Activated CD4-positive, alpha-beta T cell treated with anti-CD3 and anti-CD28 coated beads, Interleukin-2, amount 10 ng/mL, durations not matched to agents 7 days and 5 days (primary cell): ENCODE measurements at places on chromosomes 11 and 22. TPM values are rescaled to one million over a fixed set of nuclear protein-coding genes. Genes with fewer than 3 reads are reported as not detected.

Gene FLRT1
- not detected for total RNA-seq

Gene VPREB1
- not detected for total RNA-seq

Gene OR5M10
- not detected for total RNA-seq

Gene TAF10
- total RNA-seq, result 138 TPM

DNA sequence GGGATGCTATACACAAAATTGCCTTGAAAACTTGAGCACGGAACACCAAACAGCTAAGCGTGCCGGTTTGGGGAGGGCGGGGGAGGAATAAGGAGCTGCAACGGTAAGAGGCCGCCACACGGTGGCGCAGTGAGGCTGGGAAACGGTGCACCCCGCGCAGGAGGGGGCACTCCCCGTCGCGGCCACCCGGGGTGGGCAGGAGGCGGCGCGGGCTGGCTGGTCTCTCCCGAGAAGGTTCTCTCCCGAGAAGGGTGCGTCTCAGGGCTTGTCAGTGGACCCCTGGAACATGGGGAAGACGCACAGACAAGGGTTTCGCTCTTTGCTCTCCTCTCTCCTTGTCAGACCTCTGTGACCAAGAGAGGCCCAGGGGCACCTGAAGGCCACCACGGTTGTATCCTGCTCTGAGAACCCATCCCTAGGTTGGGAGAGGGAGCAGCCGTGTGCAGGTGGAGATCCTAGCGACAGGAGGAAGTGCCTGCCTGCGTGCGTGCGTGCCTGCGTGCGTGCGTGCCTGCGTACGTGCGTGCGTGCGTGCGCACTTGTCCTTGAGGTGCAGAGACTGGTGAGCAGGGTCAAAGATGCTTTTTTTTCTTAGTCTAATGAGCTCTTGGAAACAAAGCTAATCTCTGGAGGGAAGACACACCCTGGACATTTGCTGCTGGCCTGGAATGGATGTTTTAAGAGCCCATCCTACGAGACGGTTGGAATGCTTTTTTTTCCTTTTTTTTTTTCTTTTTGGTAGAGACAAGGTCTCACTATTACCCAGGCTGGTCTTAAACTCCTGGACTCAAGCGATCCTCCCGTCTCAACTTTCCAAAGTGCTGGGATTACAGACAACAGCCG is 18.1 kb upstream of the JAM3 start:
- H3K27ac ChIP-seq, result no peak overlapping the region
- peak; percentile 77 for DNase-seq
- H3K36me3 ChIP-seq, result no peaks in the 10 kb centered on the region

GRCh38 chr11:2094354-2095197 is 44.6 kb downstream of the IGF2 start:
- no peaks in the 10 kb centered on the region for H3K36me3 ChIP-seq
- no peak overlapping the region for H3K27ac ChIP-seq
- H3K4me1 ChIP-seq, result peaks cover 7% of the 10 kb centered on the region

GRCh38 chr11:2827256-2827655 is 58.3 kb downstream of the CDKN1C start:
- H3K4me1 ChIP-seq, result no peaks in the 10 kb centered on the region
- H3K4me3 ChIP-seq, result no peak overlapping the region
- peaks cover 14% of the 10 kb centered on the region for H3K36me3 ChIP-seq
- no peak overlapping the region for H3K27ac ChIP-seq

DNA sequence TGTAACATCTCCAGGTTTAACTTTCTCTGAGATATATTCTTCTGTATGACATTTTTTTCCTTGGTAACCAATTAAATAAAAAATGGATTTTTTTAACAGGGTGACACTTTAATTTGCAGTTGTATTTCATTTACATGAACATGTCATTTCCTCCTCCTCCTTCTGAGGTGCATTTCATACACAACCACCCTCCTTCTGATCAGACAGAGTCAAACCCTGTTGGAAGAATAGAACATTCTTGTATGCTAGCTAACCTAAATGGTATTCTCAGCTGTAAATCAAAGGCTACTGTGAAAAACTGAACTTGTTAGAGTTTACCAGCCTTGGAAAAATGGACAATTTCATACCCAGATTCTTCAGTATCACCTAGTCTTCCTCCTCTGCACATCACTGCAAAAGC is 52.7 kb upstream of the CHRM4 start:
- H3K4me1 ChIP-seq, result peaks cover 12% of the 10 kb centered on the region
- H3K27me3 ChIP-seq, result no peaks in the 10 kb centered on the region
- DNase-seq, result no peak
- no peak overlapping the region for H3K4me3 ChIP-seq
- H3K27ac ChIP-seq, result no peak overlapping the region
- H3K36me3 ChIP-seq, result peaks cover 19% of the 10 kb centered on the region

GRCh38 chr11:19558189-19558986 is 154.2 kb upstream of the NAV2 start:
- no peaks in the 10 kb centered on the region for H3K4me1 ChIP-seq
- H3K27ac ChIP-seq, result no peak overlapping the region
- no peak overlapping the region for H3K4me3 ChIP-seq
- peaks cover 3% of the 10 kb centered on the region for H3K27me3 ChIP-seq

- H3K4me1 ChIP-seq, result peaks cover 8% of the 10 kb centered on the region
- no peaks in the 10 kb centered on the region for H3K36me3 ChIP-seq
- H3K27ac ChIP-seq, result no peak overlapping the region
- no peak overlapping the region for H3K4me3 ChIP-seq
- no peak for DNase-seq
Observed at GRCh38 chr22:38187413-38188212, 6.0 kb upstream of the PLA2G6 start.

DNA sequence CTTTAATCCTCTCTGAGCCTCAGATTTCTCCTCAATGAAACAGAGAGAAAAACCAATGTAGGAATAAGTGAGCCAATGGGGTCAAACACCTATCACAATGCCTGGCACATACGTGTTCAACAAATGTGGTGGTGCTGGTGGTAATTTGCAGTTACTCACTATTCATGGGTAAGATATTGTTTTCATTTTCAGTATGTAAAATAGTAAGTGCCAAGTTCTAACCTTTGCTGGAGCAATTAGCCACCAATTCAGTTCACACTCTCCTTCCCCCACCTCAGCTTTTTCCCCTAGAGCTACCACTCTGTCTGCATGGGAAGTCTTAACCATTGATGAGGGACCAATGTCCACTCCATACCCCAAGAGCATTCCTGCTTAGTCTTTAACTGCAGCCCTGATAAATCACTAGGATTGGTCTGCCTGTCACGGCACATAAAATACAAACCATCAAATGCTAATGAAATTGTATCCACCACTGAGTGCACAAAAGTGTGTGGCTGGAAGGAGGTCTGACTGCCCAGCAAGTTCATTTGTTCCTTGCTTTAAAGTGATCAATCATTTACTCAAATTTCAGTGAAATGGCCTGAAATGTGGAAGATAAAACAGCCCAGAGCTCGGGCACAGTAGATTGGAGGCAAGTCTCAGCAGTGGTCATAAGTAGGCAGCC is 187.4 kb upstream of the API5 start:
- H3K27ac ChIP-seq, result no peak overlapping the region
- DNase-seq, result no peak
- no peak overlapping the region for H3K4me3 ChIP-seq
- H3K4me1 ChIP-seq, result no peaks in the 10 kb centered on the region
- H3K27me3 ChIP-seq, result no peaks in the 10 kb centered on the region

DNA sequence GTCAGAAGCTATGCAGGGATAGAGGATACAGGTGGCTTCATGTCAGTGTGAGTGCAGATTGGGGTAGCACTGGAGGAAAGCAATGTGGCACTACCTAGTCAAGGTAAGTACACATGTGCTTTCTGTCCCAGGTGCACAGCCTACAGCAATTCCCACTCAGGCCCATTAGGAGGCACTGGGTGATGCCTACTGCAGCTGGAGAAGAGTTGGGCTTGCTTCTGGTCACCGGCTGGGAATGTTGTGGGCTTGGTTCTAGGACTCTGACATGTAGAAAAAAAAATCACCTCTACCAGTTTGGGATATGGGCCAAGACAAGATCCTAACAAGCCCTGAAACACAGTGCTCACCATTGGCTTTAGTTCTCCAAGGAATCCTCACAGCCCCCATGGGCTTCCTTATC is 69.7 kb downstream of the TENM4 start:
- no peaks in the 10 kb centered on the region for H3K4me1 ChIP-seq
- H3K27ac ChIP-seq, result no peak overlapping the region
- H3K36me3 ChIP-seq, result no peaks in the 10 kb centered on the region
- H3K4me3 ChIP-seq, result no peak overlapping the region

GRCh38 chr11:70434813-70435278 is 36.5 kb downstream of the CTTN start:
- DNase-seq, result no peak
- H3K36me3 ChIP-seq, result no peaks in the 10 kb centered on the region
- no peaks in the 10 kb centered on the region for H3K4me1 ChIP-seq
- H3K27me3 ChIP-seq, result no peaks in the 10 kb centered on the region
- H3K4me3 ChIP-seq, result no peak overlapping the region

DNA sequence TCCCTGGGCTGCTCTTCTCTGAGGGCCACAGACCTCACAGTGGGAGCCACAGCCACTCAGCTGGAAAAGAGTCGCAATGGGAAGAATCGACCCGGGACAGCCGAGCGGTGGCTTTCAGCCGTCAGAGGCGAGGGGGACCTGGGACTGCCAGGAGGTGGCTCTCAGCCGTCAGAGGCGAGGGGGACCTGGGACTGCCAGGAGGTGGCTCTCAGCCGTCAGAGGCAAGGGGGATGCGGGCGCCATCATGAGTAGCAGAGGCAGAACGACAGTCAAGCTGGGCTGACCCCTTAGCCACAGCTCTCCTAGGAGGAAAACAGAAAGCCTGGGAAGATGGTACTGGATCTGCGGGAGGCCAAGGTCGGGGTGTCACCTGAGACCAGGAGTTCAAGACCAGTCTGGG is 14.9 kb upstream of the MUC2 start:
- no peak overlapping the region for H3K27ac ChIP-seq
- no peaks in the 10 kb centered on the region for H3K4me1 ChIP-seq
- no peak for DNase-seq
- no peaks in the 10 kb centered on the region for H3K36me3 ChIP-seq

DNA sequence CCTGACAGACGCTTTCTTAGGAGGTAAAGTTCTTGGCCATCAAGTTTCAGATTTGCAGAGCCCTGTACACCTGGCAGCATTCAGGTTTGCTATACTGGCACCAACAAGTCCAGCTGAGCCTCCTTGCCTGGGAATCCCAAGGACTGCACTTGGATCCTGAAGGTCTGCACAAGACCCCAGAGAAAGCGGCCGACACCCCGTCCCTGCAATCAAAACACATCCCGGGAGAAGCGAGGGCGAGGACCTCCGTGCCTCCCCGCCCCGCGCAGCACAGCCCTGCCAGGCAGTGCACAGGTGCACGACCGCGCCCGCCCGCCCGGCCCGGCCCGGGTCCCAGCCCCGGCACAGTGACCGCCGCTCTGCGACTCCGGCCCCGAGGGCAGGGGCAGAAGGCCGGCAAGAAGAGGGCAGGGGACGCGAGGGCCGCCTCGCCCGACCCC is 559 bp downstream of the MRTFA start:
- H3K4me3 ChIP-seq, result peak overlapping the region; percentile 90
- peaks cover 3% of the 10 kb centered on the region for H3K36me3 ChIP-seq
- no peaks in the 10 kb centered on the region for H3K27me3 ChIP-seq
- H3K4me1 ChIP-seq, result peaks cover 38% of the 10 kb centered on the region

GRCh38 chr22:42286205-42286604 is 15.8 kb upstream of the TCF20 start:
- no peaks in the 10 kb centered on the region for H3K36me3 ChIP-seq
- peak overlapping the region; percentile 31 for H3K27ac ChIP-seq
- no peak overlapping the region for H3K4me3 ChIP-seq
- peaks cover 13% of the 10 kb centered on the region for H3K27me3 ChIP-seq

- H3K4me3 ChIP-seq, result peak overlapping the region; percentile 77
- peaks cover 10% of the 10 kb centered on the region for H3K36me3 ChIP-seq
- DNase-seq, result no peak
Observed at GRCh38 chr11:534396-535209, 773 bp downstream of the HRAS start.

GRCh38 chr11:72821920-72822799 is 7.9 kb downstream of the ATG16L2 start:
- peaks cover 23% of the 10 kb centered on the region for H3K4me1 ChIP-seq
- no peak overlapping the region for H3K4me3 ChIP-seq

DNA sequence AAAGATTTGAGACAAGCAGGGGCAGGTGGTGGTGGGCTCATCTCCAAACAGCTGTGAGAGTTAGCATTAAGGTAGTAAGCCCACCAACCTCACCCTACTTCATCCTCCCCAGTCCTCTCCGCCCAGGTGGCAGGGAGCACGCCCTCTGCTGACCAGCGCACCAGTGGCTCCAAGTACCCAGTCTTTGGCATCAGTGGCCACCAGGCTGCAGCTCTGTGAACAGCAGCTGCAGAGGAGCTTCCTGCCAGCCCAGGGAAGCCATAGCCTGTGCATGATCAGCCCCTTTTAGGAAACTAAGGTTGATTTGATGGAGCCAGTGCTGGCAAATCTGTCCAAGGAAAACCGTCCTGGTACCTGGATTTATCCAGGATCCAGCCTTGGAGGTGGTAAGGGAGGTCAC is 21.7 kb downstream of the CAVIN3 start:
- no peak overlapping the region for H3K4me3 ChIP-seq
- no peaks in the 10 kb centered on the region for H3K4me1 ChIP-seq
- H3K27ac ChIP-seq, result no peak overlapping the region
- peaks cover 12% of the 10 kb centered on the region for H3K27me3 ChIP-seq
